ENCODE measurements at places on chromosomes 12 and 14.

- no peak for DNase-seq
These were observed 746.8 kb downstream of the DIO2 start for GRCh38 chr14:79464468-79464867.

DNA sequence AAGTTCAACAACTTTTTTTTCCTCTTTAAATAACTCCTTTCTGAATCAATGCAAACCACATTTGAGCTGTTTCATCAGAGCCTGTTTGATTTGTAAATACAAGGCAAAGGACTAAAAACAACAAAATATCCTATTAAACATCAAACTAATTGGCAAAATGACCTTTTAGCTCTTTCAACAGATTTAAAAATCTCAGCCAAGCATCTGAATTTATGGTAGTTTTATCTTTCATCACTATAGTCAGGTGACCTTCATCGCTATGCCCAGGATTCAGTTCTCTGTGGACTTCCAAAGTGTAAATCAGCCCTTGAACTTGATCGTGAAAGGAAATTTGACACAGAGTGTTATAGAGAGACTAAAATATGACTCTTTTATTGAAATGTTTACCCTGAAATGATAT lies 1554.5 kb upstream of the FLRT2 start:
- no peak for DNase-seq

- DNase-seq: peak; percentile 29
These were observed 79.2 kb downstream of the B4GALNT3 start for GRCh38 chr12:538731-539539.

DNA sequence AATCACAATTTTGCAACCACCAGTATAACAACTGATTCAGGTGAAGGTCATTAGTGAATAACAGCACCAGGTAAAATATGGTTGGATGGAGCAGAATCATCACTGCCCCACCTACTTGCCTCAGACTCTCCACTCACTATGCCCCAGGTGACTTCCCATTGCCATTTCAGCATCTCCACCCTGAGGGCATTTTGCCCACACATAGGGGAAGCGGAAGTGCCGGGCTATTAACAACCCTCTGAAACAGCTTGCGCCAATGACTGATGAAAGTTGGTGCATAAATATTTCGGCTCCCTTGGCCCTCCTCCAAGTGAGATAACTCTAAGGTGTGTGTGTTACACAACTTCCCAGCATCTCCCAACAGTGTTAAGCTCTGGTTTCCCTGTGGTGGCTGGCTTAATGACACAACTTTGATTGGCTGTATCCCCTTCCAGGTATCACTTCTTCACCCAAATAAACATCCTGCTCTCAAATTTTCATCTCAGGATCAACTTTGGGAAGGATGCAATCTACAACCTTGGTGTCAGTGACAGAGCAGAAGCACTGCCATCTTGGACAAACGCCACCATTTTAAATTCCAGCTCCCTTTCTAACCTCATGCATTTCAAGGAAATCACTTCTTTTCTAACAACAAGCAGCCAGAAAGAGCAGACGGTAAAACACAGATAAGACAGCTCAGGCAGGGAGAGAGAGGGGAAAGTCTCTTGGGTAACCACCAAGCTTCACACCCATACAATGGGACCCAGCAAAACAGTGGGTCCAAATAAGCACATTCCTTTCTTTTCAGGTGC lies 73.6 kb upstream of the PPP2R5C start:
- DNase-seq: no peak

- no peak for DNase-seq
These were observed 52.7 kb downstream of the CYP46A1 start for GRCh38 chr14:99736603-99737371.

DNA sequence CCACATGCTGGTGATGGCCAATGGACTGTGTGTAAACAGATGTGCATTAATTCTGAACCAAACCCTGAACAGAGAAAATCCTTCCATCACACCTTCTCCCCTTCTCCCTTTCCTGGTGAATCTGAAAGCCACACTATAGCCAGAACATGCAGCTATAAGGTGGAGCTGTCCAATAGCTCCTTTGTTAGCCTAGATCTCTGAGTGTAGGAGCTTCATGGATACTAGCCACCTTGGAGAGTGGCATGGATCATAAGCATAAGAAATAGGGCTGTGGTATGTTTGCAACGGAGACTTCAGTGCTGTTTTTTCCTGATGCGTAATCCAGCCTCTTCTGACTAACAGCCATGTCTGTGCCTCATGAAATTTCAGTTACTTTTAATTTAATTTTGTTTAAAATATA lies 364.5 kb downstream of the BTG1 start:
- DNase-seq: no peak

DNA sequence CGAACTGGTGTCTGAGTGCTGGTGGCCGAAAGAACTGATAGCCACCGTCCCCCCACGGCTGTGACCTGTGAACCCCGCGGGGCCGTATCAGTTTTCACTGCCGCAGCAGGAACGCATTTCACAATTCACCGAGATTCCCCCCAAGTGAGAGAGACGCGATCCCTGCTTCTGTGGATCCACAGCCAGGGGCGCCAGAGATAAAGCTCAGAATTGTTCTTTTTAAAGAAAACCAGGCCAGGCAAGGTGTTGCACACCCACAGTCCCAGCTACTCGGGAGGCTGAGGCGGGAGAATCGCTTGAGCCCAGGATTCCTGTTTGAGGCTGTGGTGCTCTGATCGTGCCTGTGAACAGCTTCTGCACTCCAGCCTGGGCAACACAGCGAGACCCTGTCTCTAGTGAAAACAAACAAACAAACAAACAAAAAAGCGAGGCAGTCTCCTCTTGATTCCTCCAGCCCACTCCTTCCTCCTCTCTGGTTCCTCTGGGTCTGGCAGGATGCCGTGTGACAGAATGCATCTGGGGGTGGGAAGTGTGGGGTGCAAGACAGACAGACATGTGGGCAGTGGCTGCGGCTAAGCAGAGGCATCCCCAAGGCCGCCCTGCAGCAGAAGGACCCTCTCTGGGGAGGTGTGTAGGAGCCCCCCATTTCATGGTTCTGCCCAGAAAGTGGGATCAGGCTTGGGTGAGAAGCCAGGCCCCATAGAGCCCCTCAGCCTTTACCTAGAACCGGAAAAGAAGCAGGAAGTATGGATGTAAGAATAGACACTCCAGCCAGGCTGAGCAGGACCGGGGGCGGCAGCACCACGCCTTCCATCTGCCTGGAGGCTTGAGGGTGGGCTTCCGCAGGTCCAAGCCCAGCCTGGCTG lies 39.2 kb upstream of the PPP1R13B start:
- peak; percentile 50 for DNase-seq

All from brain (organoid and tissue), 16 donors.